ENCODE measurements at places on chromosomes 1 and 21. TPM values are rescaled to one million over a fixed set of nuclear protein-coding genes. Genes with fewer than 3 reads are reported as not detected.
A peak's percentile ranks its signal among the peaks of the same experiment; 100 is the strongest.

GRCh38 chr21:33514229-33514628 lies 22.7 kb upstream of the DNAJC28 start:
- no peak for DNase-seq

DNA sequence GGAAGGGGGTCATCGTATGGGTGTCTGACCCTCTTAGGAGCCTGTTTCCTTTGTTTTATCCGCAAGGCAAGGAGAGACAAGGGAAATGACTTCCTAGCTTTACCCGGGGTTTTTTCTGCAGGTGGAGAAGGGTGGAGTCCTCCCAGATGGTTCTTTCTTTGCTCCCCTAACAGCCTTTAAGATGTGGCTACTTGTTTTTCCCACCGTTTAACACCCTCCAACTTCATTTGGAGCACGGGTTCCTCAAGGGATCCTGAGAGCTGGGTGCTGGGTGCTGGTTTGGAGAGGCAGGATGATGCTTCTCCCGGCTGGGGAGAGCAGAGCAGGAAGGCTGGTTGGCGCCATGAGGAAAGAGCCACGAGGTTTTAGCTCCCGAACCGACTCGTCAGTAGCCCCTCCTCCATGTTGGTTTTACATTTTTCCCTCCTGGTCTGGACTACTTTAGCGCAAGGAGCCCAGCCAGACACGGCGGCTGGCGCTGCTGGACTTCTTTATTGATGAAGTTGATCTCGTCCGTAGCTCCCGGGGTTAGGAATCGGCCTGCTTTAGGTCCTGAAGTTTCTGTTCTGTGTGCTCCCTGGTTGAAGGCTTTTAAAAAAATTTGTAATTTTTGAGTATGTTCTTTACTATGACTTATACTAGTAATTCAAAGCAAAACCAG lies 1.4 kb downstream of the UCK2 start:
- peak; percentile 86 for DNase-seq

The MTARC1 gene
- 4.5 TPM for total RNA-seq

The AJAP1 gene
- total RNA-seq = 0.34 TPM

All from astrocyte (in vitro differentiated cells and primary cell).